ENCODE measurements at places on chromosomes 3 and 15.

DNA sequence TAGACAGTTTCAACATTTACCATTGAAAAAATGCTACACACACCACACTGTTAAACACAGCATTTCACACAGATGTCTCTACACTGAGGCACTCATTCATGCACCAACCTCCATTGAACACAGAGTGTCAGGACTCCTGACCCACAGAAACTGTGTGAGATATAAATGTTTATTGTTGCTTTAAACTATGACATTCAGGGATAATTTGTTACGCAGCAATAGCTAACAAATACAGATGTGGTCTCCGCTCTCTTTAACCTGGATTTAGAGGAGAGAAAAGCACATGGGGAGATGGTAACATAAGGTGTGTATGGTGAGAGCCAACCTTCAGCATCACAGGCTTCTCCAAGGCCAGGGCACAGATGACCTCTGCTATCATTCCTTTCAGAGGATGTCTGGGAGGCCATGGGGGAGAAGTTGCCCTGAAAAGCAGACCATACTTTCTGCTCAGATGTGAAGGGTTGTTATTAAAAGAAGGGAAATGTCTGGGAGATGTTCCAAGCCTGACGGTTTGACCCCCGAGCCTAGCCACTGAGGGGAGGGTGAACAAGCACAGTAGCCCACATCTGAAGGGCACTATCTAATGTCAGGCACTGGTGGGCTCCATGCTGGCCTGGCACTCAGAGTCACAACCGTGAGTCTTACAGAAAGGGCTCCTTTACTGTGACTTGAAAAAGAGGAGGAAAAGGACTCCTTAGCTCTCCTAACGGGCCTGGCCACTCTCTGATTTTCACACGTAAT is 284.5 kb upstream of the TLE3 start:
- DNase-seq = no peak

DNA sequence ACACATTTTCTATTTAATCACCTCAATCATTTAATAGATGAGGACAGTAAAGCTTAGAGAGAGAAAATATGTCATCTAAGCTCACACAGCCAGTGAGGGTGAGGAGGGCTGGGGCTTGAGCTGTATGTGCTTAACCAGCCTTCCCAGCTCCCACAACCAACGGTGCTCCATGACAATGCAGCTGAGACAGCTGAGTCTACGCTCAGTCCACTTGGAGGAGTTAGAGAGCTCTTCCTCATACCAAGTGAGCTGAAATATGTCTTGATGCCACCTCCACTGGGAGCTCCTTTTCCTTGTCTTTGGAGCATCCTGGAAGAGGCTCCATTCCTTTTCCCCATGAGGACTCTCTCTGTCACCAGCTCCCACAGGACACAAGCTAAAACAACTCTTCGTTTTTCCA is 9.3 kb downstream of the HOMER2 start:
- DNase-seq = no peak

GRCh38 chr3:129352045-129352444 is 73.4 kb downstream of the HMCES start:
- peak; percentile 70 for DNase-seq

- no peak for DNase-seq
These were observed 20.0 kb downstream of the PRKCD start for GRCh38 chr3:53181024-53181371.

DNA sequence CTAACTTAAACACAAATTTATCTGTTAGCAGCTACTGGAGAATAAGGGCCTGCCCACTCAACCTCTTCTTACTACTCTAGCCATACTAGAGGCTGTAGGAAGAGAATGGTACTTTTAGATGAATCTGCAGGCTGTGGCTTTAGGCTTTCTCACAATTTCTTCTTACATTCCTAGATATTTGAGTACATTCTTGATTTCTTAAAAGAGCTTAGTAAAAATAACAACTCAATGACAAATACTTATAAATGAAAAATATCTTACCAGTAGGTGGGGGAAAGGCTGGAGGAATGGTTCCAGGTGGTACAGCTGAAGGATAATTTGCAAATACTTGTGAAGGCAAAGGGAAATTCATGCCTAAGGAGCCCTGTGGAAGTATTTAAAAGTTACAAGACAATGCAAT is 92.9 kb upstream of the GK5 start:
- no peak for DNase-seq

GRCh38 chr3:59424268-59425010 is 374.6 kb upstream of the CFAP20DC start:
- DNase-seq = no peak

- DNase-seq = peak; percentile 72
These were observed 100.0 kb upstream of the IGF1R start for GRCh38 chr15:98548139-98548971.

GRCh38 chr3:140848666-140849065 is 93.0 kb upstream of the SLC25A36 start:
- DNase-seq = no peak

DNA sequence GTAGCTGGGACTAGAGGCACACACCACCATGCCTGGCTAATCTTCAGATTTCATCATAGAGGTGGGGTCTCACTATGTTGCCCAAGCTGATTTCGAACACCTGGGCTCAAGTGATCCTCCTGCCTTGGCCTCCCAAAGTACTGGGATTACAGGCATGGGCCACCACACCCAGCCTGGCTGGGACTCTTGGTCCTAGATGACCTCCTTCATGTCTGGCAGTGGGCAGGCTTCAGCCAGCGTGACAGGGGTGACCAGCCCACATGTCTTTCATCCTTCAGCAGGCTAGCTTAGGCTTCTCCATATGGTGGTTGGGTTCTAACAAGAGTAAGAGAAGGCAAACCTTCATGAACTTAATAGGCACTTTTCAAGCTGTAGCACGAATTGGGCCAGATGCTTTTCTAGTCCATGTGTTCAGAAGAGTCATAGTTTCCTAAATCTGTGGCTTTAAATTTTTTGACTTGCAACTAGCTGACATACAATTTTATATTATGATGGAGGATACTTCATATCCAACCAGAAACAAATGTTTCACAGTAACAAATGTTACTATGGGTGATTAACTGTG is 7.6 kb downstream of the GPD1L start:
- no peak for DNase-seq

DNA sequence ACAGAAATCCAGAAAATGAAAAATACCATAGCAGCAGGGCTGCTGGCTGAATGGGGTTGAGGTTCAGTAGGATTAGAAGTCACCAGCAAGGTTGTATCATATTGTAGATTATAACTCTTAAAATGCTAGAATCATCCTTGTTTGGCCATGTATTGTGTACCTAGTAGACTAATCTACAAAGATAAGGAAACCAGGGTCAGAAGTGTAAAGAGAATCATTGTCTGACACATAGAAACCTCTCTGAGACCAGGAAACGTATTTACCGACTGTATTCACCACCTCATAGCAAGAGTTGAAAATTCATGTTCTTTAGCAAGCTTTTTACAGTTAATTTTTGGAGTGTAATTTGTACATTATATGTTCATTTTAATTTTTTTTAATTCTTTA is 168.8 kb downstream of the ECT2 start:
- no peak for DNase-seq

GRCh38 chr3:102182162-102182561 is 252.7 kb upstream of the ZPLD1 start:
- no peak for DNase-seq

DNA sequence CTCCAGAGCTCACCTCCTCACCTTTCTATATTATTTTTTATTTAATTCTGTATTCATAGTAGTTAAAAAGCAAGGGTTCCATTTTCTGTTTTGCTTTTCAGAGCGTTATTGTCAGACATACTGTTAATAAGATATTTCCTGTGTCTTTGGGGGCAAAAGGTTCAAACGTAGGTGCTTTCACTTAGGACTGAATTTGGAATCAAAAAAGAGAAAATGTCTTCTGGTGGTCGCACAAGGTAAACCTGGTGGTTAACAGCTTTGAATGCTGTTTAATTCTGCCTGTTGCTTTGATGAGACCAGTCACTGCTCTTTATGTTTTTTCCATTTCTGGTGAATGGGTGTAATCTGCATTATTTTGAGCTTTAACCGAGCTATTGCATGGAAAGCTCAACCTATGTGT is 212.5 kb downstream of the TCF12 start:
- DNase-seq = no peak

- DNase-seq = no peak
These were observed 38.8 kb downstream of the PTH1R start for GRCh38 chr3:46916278-46916677.

GRCh38 chr3:159825216-159825854 is 163.3 kb upstream of the IL12A start:
- no peak for DNase-seq

GRCh38 chr3:14424711-14425580 is 22.5 kb downstream of the SLC6A6 start:
- DNase-seq = no peak

DNA sequence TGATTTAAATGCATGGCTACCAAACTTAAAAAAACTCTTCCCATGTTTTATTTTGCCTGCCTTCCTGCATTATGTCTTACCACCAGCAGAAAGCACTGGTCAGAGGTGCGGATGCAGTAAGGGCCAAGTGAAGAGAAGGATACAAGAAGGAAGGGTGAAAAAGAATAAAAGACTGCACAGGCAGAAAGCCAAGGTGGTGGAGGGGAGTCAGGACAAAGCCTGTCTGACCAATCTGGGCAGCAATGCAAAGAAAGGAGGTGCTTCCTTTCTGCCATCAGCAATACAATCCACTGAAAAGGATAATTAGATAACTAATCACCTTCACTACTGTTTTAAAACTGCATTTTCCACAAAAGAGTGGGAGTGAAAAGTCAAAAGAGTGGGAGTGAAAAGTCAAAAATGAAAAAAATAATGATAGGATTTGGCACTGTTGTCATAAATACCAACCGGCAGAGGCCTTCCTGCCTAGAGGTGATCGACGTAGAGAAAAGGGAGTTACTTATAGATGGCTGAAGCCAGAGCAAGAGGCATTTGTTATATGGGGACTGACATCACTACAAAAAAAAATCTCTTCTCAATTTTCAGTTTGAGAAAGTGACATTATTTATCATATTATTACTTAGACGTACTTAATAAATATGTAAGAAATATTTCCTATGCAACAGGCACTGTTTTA is 385.3 kb downstream of the TBC1D5 start:
- no peak for DNase-seq

- no peak for DNase-seq
These were observed 41.7 kb upstream of the BLM start for GRCh38 chr15:90675464-90675863.

DNA sequence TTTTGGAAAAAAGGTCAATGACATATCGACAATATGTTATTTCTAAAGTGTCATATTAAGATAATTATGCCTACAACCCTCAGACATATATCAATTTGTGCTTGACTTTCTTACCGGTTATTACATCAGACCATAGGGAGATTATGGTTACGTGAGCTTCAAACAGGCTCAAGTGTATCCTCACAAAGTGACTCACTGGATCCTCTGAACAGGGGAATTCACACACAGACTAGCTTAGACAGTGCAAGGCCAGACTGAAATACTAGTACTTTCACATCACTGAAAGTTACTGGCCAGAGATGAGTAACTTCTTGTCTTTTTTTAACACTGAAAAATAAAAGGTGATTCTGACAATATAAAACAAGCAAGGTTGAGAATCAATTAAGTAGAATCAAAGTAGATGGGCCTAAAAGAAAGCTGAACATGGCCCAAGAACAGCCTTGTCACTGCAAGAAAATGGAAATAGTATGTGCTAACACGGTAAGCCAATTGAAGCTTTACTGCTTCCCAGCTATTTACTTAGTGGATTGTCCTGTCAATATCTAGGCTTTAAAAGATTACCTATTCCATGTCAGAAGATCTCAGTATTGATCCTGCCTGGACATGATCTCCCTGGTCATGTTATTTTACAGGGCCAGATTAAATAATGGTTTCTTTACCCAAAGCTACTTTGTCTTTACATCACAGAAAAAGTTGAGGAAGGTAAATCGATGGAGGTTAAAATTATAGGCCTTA is 848.6 kb downstream of the ROBO1 start:
- no peak for DNase-seq

DNA sequence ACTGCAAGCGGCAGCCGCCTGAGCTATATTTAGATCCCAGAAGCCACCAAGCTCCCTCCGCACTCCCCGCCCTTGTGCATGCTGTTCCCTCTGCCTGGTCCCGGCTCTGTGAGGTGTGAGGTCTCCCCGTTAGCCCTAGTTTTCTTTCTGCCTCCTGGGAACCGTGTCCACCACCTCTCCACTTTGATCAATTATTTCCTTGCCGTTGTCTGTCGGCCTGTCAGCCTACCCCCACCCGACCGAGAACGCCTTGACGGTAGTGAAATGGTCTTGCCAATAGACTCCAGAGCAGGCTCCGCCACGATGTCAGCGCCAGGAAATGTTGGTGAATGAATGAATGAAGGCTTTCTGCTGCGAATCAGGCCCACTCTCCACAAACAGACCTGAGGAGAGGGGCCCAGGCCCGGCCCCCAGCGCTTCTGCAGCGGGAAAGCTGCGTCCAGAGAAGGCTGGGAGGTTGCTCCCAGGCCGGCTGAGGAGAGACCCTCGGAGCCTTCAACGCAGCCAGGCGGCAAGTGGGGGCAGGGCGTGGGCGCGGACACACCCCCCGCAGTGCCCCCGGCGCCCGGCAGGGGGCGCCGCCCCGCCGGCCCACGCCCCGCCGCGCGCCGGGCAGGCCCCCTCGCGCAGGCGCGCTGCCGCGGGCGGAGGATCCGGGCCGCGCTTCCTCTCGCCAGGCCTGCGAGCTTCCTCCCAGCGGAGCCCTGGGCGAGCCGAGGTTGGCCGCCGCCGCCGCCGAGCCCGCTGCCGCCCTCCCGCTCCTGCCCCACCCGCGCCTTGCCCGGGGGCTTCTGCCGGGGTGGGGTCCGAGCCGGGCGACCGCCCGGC is at the start of gene CSK:
Gene CSK (plus strand): TSS at position 650 of the 828 bp plus-strand sequence. CDS start 16,218 bp downstream, outside the sequence.
- peak; percentile 96 for DNase-seq

- peak; percentile 69 for DNase-seq
These were observed 134.3 kb downstream of the VGLL4 start for GRCh38 chr3:11509173-11510000.

DNA sequence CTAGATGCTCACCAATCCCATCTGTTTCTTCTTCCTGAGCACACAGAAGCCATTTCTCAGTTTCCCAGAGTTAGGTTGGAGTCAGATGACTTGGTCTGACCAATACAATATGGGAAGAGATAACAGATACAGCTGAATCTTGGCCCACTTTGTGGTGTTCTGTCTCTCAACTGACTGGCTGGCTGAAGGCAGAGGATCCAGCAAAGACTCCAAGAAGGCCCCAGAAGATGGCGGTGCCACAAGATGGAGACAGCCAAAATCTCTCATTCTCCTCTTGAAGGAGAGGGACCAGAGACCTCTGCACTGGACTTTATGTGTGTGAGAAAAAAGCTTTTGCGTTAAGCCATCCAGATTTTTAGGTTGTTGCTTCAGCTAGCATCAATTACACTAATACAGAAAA is 8.2 kb upstream of the OXSR1 start:
- DNase-seq = no peak

DNA sequence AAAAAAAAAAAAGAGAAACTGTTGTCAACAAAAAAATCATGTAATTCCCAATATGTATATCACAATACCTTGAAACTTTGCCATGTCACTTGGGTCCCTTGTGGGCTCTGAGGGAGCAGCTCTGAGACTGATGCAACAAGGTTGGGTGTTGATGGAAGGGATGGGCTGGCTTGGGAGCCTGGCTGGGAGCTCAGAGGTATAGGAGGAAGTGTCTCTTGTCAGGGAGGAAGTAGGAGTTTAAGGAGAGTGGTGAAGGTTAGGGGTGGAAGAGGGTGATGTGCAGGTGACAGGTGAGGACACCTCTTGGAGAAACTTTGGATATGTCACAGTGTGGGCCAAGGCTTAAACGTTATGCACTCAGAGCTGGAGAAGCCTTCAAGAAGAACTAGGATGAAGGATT is 2.0 kb upstream of the TM6SF1 start:
- DNase-seq = no peak

GRCh38 chr3:101077361-101078011 is 84.3 kb upstream of the ABI3BP start:
- no peak for DNase-seq

- no peak for DNase-seq
These were observed 98.0 kb downstream of the ATG7 start for GRCh38 chr3:11370191-11370590.
